Ascending aorta (tissue), 2 donors: ENCODE measurements at places on chromosomes 3 and 15.

- no peak for DNase-seq
These were observed 4.8 kb upstream of the FSIP1 start for GRCh38 chr15:39787479-39787878.

DNA sequence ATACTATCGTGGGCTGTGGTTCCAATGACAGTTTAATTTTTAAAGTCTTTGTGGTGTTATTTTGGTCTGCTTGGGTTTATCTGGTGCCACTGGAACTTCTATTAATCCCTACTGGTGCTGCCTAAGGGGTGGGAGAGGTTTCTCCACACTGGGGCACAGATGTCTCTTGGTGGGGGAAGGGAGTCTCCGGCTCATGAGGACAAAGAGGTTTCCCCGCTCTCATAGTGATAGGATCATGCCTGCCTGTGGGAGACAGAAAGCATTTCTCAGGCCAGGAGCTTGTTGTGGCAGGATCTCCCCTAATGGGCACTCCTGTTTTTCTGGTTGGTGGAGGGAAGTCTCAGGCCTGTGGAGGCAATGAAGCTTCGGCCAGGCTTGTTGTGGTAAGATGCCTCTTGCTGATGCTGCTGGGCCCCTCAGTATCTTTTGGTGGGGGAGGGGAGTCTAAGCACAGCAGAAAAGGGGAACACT lies 84.3 kb upstream of the THRB start:
- no peak for DNase-seq

DNA sequence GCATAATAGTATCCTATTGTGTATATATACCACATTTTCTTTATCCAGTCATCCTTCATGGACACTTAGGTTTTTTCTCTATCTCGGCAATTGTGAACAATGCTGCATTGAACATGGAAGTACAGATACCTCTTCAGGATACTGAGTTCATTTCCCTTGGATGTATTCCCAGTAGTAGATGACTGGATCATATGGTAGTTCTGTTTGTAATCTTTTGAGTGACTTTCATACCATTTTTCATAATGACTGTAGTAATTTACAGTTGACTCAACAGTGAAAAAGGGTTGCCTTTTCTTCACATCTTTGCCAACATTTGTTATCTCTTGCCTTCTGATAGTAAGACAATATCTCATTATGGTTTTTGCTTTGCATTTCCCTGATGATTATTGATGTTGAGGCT lies 21.8 kb downstream of the MYH15 start:
- no peak for DNase-seq

DNA sequence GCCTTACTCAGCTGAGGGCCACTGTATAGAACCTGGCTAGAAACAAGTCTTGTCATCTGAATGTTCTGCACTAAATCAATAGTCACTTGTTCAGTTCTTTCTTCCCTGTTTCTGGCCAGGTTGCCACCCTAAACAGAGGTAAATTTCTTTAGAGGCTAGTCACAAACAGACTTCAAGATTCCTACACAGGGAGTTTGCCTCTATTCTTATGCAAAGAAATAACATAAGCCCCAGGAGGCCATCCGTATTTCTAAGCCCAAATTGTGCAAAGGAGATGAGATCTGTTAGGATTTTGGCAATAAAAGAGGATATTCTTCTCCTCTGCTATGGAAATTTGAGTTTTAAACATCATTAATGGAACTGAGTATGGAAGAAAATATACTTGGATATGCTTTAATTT lies 4.9 kb downstream of the ZIC4 start:
- no peak for DNase-seq

- no peak for DNase-seq
These were observed 15.1 kb downstream of the CSPG4 start for GRCh38 chr15:75697523-75697922.

DNA sequence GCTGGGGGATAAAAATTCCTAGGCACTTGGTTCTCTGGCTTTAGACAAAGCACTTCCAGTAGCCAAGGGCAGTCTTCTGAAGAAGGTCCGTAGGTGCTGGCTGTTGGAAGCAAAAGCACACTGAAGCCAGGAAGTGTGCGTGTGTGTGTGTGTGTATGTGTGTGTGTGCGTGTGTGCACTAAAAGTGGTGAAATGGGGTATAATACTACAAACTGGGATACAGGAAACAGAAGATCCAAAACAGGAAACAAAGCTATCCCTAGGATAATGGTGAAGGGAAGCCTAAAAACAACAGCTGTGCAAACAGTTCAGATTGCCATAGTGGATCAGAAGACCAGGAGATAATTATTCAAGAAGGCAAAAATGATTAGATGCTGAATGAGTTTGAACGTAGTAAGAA lies 103.4 kb downstream of the IL20RB start:
- no peak for DNase-seq

GRCh38 chr15:31108836-31109235 lies 7.3 kb upstream of the TRPM1 start:
- DNase-seq: no peak

DNA sequence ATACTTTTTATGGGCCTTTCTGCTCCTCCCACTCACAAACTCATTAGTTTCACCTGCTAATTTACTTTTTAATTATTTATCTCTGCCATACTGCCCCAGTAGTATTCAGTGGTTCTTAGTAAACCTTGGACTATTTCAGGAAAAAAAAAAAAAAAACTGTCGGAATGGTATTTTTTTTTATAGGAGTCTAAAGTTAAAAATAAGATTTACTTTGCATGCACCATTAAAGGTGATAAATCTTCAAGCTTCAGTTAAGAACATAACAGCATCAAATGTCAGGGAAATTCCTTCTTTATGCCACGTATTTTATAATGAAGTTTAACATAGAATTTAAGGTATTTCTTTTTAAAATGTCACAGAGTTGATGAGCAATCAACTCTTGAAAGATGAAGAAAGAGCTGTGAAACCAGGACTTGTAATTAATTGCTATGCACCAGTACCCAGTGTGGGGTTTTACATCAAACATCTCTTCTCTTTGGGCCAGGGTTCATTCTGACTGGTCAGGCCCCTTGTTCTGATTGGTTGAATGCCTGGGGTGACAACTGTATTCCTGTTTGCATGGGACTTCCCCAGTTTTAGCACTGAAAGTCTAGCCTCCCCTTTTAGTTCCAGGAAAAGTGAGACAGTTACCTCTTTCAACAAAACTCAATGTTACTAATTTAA lies 40.3 kb upstream of the PTPRG start:
- no peak for DNase-seq

- DNase-seq: no peak
These were observed 469.1 kb upstream of the ARHGEF26 start for GRCh38 chr3:153652076-153652475.

DNA sequence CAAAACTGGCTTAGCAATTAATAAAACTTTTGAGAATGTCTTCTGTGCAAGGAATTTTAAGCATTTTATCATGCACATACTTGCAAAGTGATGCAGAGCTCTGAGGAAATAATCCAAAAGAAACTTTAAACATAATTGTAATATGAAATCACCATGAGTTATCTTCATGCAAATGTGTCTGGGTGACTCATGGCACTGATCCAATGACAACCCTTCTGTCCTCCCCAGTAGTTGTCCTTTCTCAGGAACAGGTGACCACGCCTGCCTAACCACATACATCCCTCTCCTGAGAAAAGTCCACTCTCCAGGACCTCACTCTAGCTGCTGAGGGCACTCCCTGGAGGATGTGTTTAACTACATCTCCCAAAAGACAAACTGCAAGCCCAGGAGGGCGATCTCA lies 530.6 kb upstream of the IL12A start:
- no peak for DNase-seq

GRCh38 chr3:107795514-107796094 lies 272.8 kb downstream of the BBX start:
- DNase-seq: no peak

DNA sequence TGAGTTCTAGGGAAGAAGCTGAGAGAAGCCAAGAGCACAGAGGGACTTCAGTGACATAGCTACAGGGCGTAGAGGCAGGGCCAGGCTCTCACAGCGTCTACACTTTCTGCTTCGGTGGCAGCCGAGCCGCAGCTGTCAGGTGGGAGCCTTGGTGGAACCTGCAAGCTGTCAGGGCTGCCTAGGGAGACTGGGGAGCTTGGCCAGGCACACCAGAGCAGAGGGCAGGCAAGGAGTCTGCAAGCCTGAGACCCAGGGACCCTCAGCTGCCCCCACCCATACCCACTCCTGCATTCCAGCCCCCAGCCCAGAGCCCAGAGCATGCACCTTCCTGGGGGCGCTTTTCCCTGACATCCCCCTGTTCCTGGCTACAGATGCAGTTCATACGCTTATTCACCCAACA lies 13.4 kb upstream of the KLF15 start:
- DNase-seq: no peak

DNA sequence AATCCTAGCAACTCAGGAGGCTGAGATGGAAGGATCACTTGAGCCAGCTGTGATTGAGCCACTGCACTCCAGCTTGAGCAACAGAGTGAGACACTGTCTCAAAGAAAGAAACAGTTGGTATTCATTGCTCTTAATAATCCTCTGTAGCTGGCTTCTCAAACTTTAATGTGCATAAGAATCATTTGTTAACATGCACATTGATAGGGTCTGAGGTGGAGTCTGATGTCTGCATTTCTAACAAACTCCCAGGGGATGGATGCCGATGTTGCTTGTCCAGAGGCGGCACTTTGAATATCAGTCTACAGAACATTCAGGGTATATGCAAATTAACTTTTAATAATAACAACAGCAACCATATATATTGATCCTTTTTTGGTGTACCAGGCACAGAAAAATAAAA lies 39.9 kb downstream of the NKIRAS1 start:
- DNase-seq: no peak
